ENCODE measurements at places on chromosomes 6 and 20. TPM values are rescaled to one million over a fixed set of nuclear protein-coding genes. Genes with fewer than 3 reads are reported as not detected.

The DDAH2 gene
- total RNA-seq: 4.7 TPM

The CFAP206 gene
- not detected for total RNA-seq

The CD24 gene
- not detected for total RNA-seq

The ASIP gene
- not detected for total RNA-seq

The DPPA5 gene
- not detected for total RNA-seq

The PROKR2 gene
- not detected for total RNA-seq

The USP49 gene
- 1.7 TPM for total RNA-seq

The FILIP1 gene
- 0.08 TPM for total RNA-seq

The CTCFL gene
- not detected for total RNA-seq

The ADGB gene
- not detected for total RNA-seq

The FOXS1 gene
- total RNA-seq: not detected

The NAPB gene
- 8.5 TPM for total RNA-seq

The COL21A1 gene
- total RNA-seq: not detected

The PRR18 gene
- total RNA-seq: not detected

The PRICKLE4 gene
- not detected for total RNA-seq

The CD40 gene
- 0.68 TPM for total RNA-seq
